ENCODE measurements at places on chromosomes 2 and 18.

GRCh38 chr2:205133544-205133943 lies 548.8 kb upstream of the NRP2 start:
- DNase-seq, result no peak

- DNase-seq, result peak; percentile 53
Observed at GRCh38 chr18:71168557-71169145, 879.8 kb downstream of the SOCS6 start.

- DNase-seq, result no peak
Observed at GRCh38 chr2:27681841-27682240, 18.2 kb downstream of the SLC4A1AP start.

GRCh38 chr18:61544178-61544577 lies 210.9 kb downstream of the CDH20 start:
- peak; percentile 84 for DNase-seq

GRCh38 chr2:136324966-136325365 lies 207.0 kb upstream of the CXCR4 start:
- DNase-seq, result no peak

GRCh38 chr2:184599054-184599871 lies 934 bp downstream of the ZNF804A start:
- DNase-seq, result peak; percentile 68

GRCh38 chr2:120959426-120959825 lies 223.8 kb downstream of the GLI2 start:
- DNase-seq, result no peak

GRCh38 chr2:20939931-20940795 lies 103.7 kb downstream of the APOB start:
- DNase-seq, result no peak

DNA sequence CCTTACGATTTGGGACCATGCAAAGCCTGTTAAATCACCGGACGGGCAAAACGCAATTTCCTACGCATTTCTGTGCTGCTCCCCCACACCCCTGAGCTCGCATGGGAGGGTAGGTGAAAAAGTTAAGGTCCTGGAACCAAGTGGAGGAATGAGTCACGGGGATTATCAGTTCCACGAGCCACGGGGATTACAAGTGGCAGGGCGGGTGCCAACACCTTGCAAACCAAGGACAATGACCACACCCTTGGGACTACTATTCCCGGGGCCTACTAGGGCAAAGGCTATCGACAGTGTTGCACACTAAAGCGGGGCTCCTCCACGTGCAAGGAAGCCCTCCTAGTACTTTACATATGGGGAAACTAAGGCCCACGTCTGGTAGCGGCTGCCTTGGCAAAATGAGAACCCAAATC lies 447 bp downstream of the RETSAT start:
- peak; percentile 2 for DNase-seq

All from retina (tissue), 1 donor.